SHP77 treated with DMSO at 0.1 percent for 48 hours (cell line): ENCODE measurements at places on chromosomes 2 and 18.

DNA sequence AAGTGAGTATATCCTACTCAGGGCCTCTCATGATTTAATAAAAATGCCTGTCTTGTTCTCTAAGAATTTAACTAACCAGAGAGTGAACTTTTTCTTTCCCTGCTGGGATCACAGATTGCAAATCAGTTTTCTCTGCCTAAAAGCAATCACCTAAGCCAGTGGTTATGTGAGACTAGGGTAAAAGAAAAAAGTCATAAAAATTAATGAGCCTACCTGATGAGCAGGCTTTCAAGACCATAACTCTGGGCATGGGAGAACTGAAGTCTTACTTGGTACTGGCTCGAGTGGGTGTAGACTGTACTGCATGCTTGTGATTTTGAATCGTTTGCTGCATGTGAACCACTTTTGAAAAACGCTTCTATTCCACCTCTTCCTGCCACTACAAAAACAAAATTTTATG, 1677.0 kb upstream of the LRRTM1 start:
- no peak for DNase-seq

DNA sequence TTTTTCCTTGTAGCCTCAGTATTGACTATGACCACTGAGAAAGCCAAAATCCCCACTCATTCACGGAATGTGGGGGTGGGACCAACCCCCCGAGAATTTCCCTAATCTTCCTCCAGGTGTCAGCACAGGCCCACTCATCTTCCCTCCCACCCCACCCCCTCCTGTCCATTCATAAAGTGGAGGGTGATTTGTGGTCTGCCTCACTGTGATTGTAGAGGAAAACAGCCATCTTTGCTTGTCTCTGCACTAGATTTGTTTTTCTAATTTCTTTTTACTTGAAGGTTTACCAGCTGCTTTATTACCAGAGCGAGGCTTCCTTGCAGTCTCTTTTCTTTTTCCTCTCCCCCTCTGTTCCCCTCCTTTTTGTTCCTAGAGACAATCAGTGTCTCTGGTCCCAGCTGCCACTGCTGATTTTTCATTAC, 171.8 kb downstream of the ICOS start:
- no peak for DNase-seq

DNA sequence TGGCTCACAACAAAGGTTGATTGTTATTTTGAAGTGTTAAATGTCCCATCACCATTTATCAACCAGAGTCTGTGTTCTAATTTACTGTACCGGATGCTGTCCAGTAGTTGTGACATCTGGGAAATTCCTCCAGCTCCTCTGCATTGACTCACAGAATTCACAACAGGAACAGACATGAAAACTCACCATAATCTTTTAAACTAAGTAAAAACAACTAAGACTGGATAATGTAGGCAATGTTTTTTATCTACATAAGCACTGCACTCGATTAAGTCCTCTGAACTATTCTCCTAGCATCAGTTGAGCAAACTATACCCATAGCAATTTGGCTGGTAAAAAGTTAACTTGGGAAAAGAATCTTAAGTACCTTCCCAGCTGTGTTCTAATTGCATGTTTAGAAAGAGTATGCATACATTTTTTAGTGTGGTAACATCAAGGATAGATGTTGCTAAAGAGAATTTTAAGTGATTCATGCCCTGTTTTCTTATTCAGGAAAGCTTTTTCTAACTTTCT, 42.9 kb upstream of the MYO1B start:
- no peak for DNase-seq

DNA sequence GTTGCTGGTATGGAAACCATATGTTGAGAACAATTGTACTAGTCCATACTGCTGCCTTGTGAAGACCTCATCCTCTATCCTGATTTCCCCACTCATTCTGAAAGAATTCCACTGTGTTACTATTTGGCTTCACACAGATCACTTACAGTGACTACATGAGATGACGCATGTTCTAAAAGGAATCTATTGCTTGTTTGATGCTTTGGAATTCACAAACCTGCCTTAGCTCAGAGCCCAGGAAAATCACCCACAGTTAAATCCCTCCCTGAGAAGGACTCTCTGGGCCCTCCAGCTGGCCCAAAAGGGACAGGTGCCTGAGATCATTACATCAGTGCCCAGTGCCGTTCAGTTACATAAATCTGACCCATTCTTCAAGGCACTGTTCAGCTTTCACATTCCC, 45.3 kb downstream of the KLHL29 start:
- no peak for DNase-seq

- no peak for DNase-seq
Measured at GRCh38 chr2:215874418-215874817, 138.9 kb downstream of the MREG start.

DNA sequence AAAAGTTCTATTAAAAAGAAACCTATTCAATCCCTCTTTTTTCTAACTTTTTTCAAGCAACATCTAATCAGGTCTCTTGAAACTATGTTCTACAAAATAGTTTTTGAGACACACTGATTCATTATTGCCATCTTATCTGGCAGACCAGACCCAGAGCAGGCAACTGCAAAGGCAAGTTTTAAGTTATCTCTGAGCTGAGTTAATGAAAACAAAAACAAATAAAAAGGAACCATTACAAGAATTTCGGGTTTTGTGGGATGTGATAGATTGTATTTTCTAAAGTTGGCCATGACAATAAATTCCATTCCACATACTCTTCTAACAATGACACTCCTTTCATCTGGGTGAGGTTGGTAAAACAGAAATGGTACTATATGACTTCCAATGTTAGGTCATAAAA, 15.2 kb upstream of the TWSG1 start:
- no peak for DNase-seq

DNA sequence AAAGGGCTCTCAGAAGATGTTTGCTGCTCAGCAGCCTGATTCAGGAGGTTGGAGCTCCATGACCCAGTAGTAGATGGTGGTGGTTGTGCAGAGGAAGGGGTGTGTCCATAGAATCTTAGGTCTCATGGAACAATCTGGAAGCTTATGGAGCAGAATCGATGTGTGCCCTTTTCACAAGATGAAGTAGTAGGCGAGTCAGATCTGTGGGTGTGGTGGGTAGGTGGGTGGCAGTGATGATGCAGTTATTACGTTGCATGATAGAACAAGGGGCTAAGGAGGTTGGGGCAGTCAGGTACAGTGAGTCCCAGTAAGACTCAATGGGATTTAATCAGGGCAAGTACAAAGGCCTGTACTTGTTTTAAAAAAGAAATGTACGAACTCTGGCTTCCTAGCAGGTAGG, 9.1 kb downstream of the TET3 start:
- DNase-seq = no peak

DNA sequence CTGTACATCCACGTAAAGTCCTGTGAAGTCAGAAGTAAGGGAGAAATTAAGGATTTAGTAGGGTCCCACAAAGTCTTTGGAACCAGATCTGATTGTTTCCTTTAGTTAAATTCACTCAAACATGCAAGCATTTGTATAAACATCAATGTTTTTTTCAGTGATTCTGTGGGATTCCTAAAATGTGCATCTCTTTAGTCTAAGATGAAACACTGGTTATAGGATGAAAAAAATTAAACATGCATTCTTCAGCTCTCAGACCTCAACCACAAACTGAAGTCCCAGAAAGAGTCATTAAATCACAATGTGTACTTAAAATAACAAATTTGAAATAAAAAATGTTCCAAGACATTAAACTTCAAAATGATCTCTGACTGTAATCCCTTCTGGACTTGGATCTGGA, 76.5 kb upstream of the APCDD1 start:
- no peak for DNase-seq

- no peak for DNase-seq
Measured at GRCh38 chr18:26471027-26471426, 77.3 kb downstream of the KCTD1 start.

GRCh38 chr2:125254010-125254409, 1228.9 kb downstream of the CNTNAP5 start:
- no peak for DNase-seq

- DNase-seq = no peak
Measured at GRCh38 chr2:125037135-125037653, 1012.1 kb downstream of the CNTNAP5 start.

DNA sequence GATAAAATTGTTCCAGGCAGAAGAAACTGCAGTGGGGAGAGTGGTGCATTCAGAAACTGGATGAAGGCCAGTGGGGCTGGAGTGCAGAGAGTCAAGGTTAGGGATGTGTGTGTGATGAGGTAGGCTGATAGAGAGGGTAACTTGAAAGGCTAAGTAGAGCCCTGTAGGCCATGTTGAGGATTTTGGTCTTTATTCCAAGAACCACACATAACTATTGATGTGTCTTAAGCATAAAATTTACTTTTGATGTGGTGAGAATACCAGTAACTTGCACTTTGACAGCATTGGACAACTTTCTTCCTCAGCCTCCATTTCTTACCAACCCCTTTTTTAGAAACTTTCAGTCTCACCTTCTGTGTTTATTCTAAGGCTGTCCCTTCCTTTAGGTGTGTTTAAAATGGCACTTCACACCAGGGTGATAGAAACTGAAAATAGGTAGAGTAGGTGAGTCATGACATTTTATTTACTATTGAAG, 22.6 kb downstream of the MTX2 start:
- DNase-seq = no peak

DNA sequence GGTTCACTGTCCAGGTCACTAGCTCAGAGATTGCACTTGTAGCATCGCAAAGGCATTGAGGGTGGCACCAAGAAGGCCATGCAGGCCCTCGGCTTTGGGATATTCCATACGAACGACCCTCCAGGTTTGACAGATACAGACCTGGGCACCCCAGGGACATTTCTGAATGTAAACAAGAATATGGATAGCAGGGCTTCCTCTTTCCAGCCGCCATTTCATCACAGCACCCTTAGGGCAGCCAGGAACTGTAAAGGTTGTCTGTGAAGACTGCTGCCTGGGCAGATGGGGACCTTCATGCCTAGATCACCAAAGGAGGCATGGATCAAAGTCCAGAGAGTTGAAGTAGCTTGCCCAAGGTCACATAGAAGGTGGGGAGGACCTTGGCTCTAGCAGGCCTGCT, 70.5 kb downstream of the ACTR2 start:
- DNase-seq = no peak

DNA sequence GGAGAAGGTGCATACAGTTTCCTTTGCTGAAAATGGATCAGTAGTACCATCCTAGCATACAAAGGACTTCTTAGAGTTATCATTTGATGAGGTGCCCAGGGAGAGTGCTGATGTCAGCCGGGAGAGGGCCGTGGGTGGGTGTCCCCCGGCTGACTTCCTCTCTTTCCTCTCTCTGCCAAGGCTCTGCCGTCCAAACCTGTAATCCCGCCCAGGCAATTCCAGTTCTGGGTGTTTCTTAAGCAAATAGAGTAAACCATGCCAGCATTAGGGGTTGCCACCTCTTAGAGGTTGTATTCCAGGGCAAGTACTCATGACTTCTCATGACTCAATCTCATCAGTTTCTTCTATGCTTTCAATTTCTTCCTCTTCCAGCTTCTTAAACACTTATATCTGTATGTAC, 117.2 kb downstream of the GATA6 start:
- DNase-seq = no peak

DNA sequence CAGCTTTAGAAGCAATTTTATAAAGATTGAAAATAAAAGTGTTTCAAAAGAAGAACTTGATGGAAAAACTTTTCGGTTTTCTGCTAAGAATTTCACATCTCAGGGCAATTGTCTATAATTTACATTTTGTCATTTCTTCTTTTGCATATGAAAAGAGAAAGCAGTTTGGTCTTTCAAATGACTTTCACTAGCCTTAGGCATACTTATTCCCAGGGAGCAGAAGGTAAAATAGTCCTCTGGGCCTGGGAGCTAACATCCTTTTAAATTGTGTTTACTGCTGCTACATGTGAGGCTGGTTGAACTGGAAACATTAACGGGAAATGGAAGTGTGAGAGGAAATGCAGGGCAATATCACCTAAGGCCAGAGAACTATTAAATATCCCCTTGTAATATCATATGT, 37.1 kb downstream of the MYO3B start:
- no peak for DNase-seq

DNA sequence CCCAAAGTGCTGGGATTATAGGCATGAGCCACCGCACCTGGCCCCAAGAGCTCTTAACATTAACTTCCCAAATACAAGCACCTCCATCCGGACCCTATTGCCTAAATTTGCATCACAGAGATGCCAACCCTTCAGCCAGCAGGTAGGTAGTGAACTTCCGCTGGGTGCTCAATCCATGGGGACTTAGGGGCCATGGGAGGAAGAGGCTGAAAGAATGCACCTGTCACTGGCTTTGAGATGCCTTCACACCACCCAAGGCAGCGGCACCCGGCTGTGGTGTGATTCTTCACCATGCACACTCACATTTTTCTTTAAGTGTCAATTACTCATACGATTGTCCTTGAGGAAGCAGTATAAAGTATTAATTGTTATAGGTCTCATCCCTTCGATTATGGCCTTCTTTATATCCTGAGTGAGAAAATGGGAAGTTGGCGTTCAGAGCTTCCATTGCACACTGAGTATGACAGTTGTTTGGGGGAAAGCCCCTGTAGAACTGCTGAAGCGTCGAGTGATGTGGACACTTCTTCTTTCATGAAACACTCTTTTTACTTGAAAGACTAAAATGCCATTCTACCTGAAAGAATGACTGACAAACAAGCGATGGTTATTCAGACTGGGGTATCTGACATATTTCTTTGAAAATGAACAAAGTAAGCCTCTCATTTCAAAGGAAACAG, 51.8 kb upstream of the BIN1 start:
- no peak for DNase-seq

DNA sequence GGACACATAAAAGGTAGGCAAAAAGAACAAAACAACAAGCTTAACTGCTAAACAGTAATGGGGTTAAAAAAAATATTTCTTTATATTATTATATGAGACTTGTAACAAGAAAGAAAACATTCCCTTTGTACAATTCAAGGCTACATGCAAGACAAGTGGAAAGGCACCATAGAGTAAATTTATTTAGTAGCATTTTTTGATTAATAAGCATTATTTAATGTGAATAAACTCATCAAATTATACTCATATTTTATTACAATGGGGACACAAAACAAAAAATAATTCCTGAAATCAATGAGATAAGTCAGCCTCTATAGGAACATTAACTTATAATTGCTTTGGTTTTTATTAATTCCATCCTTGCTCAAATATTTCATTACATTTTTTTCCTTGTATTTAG, 809.2 kb downstream of the ERBB4 start:
- no peak for DNase-seq

DNA sequence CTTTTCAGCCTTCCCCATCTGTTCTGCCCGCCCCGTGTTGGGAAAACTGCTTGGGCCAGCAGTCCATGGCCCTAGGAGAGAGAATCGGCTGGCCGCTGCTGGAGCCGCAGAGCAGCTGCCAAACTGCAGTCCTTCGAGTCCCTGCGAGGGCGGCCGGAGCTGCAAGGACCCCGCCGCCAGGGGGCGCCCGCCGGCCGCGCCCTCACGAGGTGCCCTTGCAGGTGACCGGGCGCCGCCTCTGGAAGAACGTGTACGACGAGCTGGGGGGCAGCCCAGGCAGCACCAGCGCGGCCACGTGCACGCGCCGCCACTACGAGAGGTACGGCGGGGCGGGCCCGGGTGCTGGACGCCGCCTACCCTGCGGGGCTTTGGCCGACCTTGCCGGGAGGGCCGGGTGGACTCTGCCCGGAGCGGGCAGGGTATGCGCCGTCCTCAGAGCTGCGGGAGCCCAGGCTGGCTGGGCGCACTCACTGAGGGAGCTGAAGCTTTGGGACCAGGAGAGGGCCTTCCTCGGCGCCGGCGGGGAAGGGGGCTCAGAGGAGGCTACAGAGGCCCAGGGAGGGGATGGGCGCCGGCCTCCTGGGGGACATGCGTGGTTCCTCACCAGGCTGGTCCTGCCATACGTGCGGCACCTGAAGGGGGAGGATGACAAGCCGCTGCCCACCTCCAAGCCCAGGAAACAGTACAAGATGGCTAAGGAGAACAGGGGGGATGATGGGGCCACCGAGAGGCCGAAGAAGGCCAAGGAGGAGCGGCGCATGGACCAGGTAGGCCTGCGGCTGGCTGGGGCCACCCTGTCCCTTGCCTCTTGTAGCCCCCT, 13.6 kb downstream of the ARID5A start:
- no peak for DNase-seq
